ENCODE measurements at places on chromosomes 7 and 10.

DNA sequence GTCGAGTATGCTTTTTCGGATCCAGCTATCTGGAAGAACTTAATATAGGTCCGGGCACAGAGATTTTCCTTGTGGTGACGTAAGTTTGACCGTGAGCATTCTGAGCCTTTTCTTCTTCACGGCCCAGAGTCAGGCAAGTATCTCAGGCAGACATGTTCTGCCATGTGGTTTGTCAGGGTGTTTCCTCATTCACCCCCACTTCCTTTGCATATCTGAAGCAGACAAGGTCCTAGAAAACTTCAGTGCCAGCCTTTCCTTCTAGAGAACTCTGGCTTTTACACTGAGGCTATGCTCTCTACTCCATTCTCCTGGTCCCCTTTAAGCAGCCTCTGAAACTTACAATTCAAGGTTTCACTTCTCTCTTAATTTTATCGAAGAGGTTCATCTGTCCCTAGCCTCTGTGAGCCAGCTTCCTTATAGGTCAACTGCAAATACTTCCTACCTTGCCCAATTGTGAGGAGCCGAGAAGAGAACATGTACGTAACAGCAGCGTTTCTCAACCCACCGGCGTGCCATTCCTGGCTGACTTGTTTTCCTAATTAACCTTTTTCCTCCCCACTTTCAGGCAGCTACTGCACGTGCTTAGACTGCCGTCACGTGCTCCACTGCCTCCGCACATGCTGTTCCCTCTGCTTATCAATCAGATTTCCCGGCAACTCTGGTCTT, 47.3 kb downstream of the CDCA7L start:
- no peak for DNase-seq

DNA sequence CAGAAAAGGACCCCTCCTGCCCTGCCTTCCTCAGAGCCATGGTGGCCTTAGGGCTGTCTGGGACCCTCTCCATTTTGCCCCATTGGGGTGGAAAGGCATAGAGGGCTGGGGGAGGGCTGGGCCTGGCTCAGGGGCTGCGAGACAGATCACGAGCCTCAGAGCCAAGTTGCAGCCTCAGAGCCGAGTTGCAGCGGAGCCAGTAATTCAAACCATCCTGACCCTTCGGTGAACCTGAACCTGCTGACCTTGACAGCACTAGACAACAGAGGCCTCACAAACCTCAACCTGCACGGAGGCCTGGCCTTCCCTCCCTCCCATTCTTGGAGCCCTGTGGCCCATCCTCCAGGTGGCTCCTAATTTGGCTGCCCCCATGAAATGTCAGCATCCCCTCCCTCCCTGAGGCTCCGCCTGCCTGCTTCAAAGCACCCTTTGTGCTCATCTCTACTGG, 45.4 kb downstream of the PAX2 start:
- no peak for DNase-seq

- DNase-seq: peak; percentile 34
Observed at GRCh38 chr10:5976512-5977470, 552 bp downstream of the IL15RA start.

DNA sequence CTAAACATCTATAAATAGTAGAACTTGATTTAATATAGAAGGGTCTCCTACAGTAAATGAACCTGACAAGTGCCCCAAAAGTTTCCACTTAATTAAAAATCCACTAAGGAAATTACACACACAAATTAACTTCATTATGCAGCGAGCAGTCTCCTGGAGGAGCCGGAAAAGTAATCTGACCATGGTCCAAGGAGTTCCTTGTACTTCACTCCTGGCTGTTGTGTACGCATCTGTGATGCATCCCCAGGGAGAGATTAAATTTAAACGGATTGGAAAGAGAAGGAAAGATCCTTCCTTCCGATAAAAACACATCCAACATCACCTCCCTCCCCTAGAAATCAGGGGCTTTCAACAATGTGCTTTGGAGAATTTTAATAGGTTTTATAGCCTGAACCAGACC, 85.5 kb downstream of the PARD3 start:
- no peak for DNase-seq

- no peak for DNase-seq
Observed at GRCh38 chr10:18880530-18880929, 168.1 kb upstream of the MALRD1 start.

- DNase-seq: no peak
Observed at GRCh38 chr7:36865019-36865418, 140.7 kb upstream of the AOAH start.

DNA sequence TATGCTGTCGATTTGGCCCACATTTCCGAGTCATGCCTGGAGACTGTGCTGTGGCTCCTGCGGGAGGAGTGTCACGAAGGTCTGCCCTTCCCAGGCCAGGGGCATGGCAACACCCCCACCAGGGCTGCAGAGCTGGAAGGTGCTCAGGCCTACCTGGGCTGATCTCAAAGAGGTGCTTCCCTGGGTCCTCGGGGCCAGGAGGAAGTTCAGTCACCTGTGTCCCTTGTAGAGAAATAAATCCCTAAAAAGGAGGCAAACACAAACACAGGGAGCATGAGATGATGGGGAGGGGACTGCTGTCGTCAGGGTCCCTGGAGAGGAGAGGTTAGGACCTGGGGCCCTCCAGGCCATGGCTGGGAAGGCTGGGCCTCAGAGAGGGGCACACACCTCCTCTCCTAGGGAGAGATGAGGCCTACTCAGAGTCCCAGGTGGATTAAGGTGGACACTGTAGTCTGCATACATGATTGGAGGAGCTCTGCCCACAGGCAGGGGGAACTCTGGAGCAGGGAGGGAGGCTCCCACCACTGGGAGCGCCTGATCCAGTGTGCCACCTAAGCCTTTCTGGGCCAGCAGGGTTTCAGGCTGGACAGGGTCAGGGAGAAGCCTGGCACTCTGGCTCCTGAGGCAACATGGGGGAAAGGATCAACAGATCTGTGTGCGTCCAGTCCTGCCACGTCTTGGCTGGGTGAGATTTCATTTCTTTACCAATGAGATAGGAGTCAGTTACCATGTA, 49.4 kb downstream of the ARHGAP22 start:
- DNase-seq: no peak

DNA sequence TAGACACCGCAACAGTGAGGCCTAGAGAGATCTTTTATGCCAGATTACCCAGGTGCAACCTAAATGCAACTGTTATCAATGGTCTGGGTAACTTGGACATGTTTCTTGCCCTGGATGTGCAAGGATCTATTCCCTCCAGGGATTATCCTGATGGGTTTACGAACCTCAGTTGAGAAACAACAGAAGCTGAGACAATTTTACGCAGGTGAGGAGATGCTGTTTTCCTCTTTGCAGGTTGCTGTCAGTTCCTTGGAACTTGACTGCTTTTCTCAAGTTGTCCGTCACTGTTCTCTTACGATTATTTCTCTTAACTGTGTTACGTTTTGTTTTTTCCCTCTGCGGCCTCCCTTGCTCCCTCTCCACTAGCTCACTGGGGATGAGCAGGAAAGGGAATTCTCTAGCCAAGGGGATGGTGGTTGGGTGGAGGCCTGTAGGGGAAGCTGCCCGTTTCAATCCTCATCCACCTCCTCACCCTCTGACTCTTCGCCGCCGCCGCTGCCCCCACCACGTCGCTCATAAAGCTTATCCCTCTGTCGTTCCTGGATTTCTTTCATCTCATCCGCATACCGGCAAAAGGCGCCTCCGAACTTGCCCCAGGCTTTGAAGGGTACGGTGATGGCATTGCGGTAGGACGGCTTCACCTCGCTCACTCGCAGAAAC, 1.2 kb downstream of the PURB start:
- DNase-seq: no peak

DNA sequence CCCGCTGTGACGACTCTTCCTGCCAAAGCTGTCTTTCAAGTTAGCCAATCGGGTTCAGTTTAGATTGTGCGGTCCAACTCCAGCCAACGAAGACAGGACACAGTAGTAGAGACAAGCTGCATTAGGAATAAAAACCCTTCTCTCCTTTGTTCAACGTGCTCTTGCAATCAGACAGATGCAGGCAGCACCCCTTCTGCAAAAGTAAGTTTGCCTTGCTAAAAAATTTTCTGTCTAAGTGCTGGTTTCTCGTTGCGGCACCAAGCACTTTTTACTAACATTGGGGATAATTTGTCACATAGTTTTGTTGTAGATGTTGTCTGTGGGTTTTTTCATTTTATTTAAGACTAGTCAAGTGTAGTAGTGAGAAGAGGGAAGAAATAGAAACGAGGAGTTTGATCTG, 58.1 kb downstream of the MINPP1 start:
- no peak for DNase-seq

- DNase-seq: no peak
Observed at GRCh38 chr10:32893916-32894664, 63.9 kb downstream of the ITGB1 start.

DNA sequence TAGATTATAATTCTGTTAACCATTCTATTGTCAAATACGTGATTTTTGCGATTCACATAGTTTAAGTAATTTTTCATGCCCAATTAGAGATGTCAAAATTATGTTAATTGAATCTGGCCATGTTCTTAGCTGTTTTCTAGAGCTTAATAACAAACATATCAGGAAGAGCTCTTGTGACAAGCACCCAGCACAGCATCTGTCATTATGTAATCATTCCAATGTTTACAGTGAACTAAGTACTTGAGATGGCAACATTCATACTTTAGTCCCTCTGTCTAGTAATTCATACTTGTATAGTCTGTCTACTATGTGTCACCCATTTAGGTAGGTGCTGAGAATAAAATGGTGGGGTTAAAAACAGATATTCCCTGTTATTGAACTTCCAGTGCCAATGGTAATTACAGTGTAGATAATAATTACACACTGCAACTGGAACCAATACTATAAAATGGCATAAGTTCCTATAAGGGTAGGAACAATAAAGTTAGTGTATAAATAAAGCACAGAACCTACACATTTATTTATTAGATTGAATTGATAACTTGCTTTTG, 55.2 kb downstream of the ZEB1 start:
- DNase-seq: no peak

DNA sequence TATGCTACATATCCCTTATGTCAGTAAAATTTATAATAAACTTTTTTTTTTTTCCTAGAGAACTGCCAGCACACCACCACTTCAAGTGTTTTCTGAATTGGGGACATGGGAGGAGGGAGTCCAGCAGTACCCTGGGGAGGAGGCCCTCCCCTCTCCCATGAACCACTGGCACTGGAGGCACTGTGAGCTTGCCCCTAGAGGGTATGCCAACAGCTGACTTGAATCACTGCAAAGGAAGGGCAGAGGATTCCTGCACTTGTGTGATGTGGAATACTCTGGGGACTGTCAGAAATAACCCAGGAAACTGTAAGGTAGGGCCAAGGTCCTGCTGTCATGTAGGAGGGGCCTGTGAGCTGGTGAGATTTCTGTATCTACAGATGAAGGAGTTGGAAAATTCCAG, 8.5 kb upstream of the ARMS2 start:
- DNase-seq: no peak

GRCh38 chr10:77833792-77834191, 92.8 kb downstream of the DLG5 start:
- no peak for DNase-seq

DNA sequence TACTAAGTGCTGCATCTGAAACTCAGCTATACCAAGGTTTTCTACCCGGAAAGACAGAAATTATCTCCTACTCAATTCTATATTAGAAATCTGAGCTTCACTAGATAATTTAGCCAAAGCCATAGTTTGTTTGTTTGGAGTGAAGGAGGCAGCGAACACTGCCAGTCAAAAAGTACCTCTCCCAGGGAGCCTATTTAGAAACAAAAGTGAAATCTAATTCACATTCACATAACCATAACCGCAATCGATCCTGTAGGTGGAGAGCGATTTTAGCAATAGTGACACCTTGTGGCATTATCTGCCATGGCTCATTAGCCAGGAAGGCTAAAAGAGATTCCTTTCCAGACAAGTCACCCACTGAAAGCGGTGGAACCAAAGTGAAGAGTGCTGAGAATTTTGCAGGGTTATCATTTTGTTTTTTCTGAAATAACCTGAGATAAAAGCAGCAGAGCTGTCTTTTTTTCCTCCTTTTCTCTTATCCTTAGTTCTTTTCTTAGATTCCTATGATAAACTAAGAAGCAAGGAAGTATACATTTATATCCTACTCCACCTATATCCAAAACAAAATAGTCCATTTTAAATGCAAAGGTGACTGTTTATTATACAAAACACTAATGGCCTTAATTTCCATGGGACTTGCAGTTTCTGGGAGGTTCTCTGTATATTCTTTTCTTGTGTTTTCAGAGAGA, 83.7 kb upstream of the BET1 start:
- peak; percentile 24 for DNase-seq

DNA sequence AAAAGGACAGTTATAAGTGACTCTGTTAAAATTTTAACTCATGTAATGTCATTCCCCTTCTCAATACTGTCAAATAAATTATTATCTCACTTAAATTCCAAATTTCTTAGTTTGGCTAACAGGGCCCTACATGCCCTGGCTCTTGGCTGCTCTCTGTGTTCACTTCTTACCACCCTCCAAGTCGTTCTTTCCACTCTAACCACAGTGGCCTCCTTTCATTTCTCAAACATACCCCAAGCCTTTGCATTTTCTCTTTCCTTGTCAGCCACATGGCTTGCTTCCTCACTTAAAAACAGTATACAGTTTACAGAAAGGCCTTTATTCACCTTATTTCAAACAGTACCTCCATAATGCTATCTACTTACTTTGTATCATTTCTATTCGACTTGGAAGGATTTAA, 737.1 kb upstream of the ZWINT start:
- no peak for DNase-seq

DNA sequence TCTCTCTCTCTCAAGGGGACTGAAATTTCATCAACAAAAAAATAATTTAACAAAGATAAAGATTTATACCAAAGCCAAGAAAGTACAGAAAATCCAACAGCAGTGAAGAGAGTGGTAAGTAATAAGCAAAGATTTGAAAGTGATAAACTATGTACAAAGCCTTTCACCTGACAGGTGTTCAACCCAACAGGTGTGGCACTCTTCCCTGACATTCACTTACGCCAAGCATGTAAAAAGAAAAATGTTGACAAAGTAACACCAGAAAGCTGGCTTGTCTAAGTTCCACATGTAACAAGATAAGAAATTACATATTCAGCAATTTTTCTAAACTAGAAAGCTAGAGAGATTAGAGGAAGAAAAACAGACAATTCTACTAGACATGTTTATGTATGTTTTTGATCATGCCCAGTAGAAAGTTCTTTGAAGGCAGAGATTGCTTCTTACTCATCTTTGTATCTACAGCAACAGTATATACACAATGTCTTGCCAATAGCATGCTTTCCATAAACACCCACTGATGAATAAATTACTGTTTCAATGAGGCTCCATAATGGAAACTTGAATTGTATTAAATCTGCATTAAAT, 468.5 kb downstream of the PARD3 start:
- DNase-seq: no peak

DNA sequence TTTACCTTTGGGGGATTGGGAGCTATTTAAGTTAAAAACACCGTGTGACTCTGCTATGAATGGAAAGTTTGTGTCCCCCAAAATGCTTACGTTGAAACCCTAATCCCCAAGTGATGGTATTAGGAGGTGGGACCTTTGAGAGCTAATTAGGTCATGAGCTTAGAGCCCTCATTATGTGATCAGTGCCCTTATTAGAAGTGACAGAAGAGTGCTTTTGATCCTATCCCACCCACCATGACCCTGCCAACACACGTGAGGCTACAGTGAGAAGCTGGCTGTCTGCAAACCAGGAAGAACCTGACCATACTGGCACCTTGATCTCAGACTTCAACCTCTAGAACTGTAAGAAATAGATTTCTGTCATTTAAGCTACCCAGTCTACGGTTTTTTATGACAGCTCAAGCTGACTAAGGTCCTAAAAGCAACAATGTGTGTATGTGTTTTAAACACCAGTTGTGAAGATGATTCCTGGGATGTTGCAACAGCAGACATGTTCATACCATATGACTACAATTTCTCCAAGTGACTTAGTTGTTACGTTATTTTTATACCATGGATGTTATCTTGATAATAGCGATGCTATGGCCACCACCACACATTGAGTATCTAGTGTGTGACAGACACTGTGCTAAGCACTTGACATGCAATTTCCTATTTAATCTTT, 124.4 kb downstream of the PIP4K2A start:
- DNase-seq: no peak
